ENCODE measurements at places on chromosomes 13 and 19.

- DNase-seq, result no peak
These were observed 1.2 kb downstream of the KLF12 start for GRCh38 chr13:74132776-74133656.

DNA sequence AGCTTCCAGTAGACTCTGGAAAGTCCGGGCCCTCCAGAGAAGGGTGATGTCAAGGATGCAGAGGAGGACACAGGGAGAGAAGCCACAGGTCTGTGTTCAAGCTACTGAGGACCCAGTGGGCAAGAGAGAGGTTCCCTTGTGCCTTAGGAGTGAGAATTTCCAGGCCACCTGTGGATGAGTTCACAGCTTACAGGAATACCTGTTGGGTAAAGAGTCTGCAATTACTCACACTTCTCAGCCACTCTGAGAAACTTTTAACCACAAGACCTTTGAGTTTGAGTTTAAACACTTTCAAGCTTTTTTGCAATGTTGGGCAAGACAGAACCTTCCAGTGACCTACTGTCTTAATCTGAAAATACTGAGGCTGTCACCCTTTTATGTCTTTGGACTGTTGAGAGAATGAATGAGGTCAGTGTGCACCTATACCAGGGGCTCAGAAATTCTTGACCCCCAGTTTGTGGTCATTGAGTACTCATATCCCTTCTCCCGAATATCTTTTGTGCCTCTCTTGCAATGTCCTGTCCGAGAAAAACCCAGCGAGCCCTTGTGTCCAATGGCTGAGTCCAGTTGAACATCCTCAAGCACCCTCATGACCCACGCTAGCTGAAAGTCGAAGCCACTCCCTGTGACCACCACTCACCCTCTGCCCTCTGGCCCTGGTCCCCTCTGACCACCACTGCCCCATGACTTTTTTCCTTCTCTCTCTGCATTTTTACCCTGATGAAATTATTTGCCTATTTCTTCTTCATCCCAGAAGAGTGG lies 368.5 kb upstream of the ZNF507 start:
- no peak for DNase-seq

GRCh38 chr19:55667006-55667381 lies 8.0 kb upstream of the EPN1 start:
- DNase-seq, result no peak

DNA sequence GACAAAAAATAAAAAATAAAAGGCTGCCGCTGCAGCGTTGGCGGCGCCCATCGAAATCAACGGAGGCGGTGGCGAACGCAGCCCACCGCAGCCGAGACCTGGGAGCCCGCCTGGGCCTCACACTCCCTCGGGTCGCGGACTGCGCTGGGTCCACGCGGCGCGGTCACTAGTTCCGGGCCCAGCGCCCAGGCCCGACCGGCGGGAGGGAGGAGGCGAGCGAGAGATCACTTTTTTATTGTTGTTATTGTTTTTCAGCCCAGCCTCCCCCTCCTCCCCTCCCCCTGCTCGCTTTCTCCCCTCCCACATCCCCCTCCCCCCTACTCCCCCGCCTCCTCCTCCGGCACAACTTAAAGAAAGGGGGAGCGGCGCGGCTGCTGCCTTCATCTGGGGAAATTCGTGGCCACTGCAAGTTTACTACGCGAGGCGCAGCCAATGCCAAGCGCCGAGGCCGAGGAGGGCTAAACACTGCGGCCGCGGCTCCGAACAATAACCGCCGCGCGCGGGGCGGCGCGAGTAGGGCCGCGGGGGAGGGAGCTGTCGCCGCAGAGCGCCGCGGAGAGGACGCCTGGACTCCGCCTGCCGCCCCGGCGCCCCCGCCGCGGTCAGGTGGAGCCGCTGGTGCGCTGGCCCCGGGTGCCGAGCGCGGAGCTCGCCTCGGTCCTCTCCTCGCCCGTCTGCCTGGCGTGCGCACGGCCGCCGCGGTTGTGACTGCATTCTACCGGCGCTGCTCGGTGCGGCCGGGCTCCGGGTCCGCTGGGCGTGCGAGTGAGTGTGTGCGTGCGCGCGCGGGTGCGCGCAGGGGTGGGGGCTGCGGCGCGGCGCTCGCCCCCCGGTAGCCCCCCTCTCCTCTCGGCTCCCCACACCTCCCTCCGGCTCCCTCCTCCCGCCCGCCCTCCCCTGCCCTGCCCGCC lies 505 bp upstream of the ZIC2 start:
- no peak for DNase-seq

DNA sequence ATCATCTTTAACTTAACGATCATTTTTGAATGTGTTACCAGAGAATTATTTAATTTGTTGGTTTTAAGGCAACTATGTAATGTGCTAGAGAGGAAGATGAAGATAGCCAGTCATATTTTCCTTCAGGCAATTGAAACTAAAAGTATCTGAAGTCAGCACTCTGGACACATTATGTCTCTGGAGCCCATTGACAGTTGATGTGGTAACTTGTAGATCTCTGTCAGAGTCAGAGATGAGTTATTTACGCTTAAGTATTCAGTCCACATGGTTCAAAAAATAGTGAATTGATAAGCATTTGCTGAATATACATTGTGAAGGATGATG lies 2.1 kb downstream of the ZMYM2 start:
- DNase-seq, result no peak

GRCh38 chr13:72639377-72639776 lies 88.1 kb downstream of the MZT1 start:
- DNase-seq, result no peak

DNA sequence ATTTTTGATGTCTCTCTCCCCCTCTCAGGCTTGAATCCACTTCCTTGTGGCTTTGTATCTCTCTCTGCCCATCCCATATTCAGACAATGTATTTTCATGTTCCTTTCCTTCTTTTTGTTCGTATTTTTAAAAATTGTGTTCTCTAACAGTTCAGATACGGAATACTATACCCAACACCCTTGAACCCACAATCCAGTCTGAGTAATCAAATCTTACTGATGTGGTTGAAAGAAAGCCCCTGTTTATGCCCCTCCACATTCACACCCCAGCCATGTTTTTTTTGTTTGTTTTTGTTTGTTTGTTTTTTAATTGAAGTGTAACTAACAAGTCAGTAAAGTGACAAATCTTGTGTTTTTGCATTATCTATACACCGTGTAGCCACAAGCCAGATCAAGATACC lies 1.4 kb downstream of the SPIB start:
- no peak for DNase-seq
